NCI-H1436 (cell line): ENCODE measurements at places on chromosomes 11 and 22.

DNA sequence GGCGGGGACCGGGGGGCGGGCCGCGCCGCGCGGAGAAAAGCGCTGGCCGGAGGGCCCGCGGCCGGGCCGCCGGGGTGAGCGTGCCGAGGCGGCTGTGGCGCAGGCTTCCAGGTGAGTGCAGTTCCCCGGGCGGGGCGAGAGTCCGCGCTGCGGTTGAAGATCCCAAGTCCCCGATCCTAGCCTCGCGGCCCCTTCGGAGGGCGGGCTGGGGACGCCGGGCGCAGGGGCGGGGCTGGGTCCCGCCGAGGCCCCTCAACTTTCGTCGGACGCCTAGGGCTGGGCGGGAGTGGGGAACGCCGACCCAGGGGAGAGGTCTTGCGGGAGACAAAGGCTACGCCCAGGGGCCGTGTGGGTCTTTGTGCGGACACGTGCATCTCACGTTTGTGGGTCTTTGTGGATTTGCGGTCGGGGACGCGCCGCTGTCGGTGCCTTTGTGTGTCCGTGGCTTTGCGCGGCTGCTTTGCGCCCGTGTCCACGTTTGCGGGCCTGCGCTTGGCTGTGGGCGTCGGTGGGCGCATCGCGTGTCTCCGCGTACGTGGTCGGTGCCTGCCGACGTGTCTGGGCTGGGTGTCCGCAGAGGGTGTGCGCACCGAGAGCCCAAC, at the start of gene TSKU:
TSS of gene TSKU (plus strand) at position 63 of the 602 bp plus-strand sequence. CDS start 12,261 bp downstream, outside the sequence.
- DNase-seq, result no peak

DNA sequence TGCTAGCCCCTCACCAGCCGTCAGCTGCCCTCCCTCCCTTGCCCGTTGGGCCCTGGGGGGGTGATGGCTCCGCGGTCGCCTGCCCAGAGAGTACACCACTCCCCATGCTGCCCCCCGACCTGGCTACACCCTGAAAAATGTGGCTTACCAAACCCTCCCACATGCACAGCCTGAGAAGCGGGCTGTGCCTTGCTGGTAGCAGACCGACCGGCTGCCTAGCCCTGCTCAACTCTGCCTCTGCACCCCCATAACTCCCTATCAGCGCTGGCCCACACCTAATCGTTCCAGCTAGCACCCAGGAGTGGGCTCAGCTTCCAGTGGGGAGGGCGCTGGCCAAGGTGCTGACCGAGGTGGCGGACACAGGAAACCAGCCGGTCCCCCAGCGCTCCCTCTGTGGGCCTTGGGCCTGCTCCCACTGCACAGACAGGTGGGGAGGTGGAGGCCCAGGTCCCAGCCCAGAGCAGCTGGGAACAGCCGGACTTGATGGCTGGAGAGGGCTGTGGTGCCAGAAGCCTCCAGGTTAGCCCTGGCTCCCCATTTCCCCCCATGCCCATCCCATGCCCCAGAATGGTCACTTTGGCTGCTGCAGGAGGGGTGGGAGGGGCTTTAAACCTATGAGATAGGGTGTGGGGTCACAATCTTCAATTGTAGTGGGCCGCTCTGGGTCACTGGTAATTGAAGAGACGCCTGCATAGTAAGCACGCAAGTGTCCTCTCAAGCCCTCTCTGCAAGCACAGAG, 32.1 kb upstream of the PRODH start:
- no peak for DNase-seq

- DNase-seq, result no peak
Observed at GRCh38 chr11:44381261-44381660, 71.3 kb upstream of the ALX4 start.

- DNase-seq, result no peak
Observed at GRCh38 chr11:4393858-4394223, 339 bp upstream of the TRIM21 start.

GRCh38 chr11:42593441-42593840, 718.4 kb upstream of the API5 start:
- DNase-seq, result no peak
